ENCODE measurements at places on chromosomes 16 and 17. TPM values are rescaled to one million over a fixed set of nuclear protein-coding genes. Genes with fewer than 3 reads are reported as not detected.

HOXB4 gene
- 3.3 TPM for total RNA-seq

CLEC10A gene
- not detected for total RNA-seq

SLC12A3 gene
- not detected for total RNA-seq

GRCh38 chr17:2580661-2581060 is 12.8 kb upstream of the PAFAH1B1 start:
- no peak overlapping the region for H3K27ac ChIP-seq
- no peak for DNase-seq
- no peak overlapping the region for H3K4me3 ChIP-seq
- no peaks in the 10 kb centered on the region for H3K4me1 ChIP-seq
- H3K27me3 ChIP-seq: no peaks in the 10 kb centered on the region
- no peaks in the 10 kb centered on the region for H3K36me3 ChIP-seq

DNA sequence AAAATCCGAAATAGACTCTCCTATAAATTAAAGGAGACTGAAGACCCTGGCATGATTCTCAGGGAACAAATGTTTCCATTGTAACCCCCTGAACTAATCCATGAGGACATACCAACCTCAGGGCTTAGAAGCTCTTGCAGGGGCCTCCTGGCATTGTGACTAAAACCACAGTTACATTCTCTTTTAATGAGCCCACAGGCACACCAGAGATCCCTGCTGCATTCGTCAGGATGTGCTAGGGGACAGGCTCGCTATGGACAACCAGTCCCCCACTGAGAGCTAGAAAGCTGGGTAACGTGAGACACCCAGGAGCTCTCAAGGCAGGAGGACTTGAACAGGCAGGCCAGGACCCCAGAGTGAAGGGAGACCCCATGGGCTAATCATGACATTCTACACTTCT is 140.6 kb upstream of the TNRC6C start:
- H3K4me1 ChIP-seq: no peaks in the 10 kb centered on the region
- no peak overlapping the region for H3K27ac ChIP-seq
- H3K27me3 ChIP-seq: no peaks in the 10 kb centered on the region
- H3K36me3 ChIP-seq: no peaks in the 10 kb centered on the region
- DNase-seq: no peak

DNA sequence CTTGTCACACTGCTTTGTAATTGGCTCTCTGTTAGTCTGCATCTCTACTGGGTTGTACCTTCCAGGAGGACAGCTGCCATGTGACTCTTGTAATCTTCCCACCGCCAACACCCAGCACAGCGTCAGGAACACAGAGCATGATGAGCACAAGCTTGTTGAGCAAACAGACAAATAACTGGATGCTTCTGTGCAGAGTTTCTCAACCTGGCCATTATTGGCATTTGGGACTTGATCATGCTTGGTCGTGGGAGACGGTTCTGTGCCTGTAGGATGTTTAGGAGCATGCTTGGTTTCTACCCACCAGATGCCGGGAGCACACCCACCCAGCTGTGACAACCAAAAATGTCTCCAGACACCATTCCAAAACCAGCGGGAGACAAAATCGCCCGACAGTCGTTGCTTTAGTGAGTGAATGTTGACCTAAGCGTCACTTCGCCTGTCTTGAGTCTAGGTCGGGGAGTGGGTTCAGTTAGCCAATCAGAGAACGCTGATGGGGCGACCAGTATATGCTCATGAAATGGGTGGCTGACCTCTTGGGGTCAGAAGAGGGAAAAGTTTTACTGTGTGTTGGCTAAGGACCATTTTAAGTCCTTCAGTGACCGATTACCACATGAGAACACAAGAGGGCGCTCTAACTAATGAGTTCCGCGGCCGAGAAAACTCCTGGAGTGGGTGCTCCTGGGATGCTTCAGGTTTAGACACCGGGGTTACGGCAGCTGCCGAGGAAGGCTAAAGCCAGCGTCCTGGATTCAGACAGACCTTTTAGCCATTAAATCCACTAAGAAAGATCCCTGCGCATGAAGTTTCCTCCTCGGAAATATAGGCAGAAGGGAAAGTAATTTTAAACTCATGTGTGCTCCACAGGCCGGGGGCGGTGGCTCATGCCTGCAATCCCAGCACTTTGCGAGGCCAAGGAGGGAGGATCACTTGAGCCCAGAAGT is 57.8 kb upstream of the TEX2 start:
- H3K36me3 ChIP-seq: no peaks in the 10 kb centered on the region
- H3K4me3 ChIP-seq: peak overlapping the region; percentile 46
- H3K27ac ChIP-seq: no peak overlapping the region
- peaks cover 8% of the 10 kb centered on the region for H3K4me1 ChIP-seq
- peak; percentile 60 for DNase-seq

GRCh38 chr17:37608351-37609169 is 658 bp downstream of the SYNRG start:
- peaks cover 13% of the 10 kb centered on the region for H3K36me3 ChIP-seq
- H3K4me1 ChIP-seq: peaks cover 51% of the 10 kb centered on the region
- H3K27ac ChIP-seq: peak overlapping the region; percentile 97
- no peak for DNase-seq
- no peaks in the 10 kb centered on the region for H3K27me3 ChIP-seq

DNA sequence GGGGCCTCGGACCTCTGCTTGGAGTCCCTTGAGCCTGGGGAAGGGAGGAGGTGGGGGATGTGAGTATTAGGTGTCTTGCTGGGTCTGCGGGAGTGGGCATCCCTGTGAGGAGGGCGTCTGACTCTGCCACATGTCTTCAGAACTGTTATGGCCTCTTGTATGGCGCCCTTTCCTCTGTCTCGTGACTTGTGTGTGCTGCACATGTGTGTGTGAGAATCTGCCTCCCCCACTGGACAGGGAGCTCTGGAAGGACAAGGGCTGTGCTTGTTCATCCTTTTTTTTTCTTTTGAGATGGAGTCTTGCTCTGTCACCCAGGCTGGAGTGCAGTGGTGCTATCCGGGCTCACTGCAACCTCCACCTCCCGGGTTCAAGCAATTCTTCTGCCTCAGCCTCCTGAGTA is 33.4 kb downstream of the ARHGAP23 start:
- H3K4me1 ChIP-seq: no peaks in the 10 kb centered on the region
- DNase-seq: no peak
- peaks cover 9% of the 10 kb centered on the region for H3K27me3 ChIP-seq
- H3K36me3 ChIP-seq: no peaks in the 10 kb centered on the region
- H3K4me3 ChIP-seq: no peak overlapping the region

CA7 gene
- total RNA-seq: not detected

DNA sequence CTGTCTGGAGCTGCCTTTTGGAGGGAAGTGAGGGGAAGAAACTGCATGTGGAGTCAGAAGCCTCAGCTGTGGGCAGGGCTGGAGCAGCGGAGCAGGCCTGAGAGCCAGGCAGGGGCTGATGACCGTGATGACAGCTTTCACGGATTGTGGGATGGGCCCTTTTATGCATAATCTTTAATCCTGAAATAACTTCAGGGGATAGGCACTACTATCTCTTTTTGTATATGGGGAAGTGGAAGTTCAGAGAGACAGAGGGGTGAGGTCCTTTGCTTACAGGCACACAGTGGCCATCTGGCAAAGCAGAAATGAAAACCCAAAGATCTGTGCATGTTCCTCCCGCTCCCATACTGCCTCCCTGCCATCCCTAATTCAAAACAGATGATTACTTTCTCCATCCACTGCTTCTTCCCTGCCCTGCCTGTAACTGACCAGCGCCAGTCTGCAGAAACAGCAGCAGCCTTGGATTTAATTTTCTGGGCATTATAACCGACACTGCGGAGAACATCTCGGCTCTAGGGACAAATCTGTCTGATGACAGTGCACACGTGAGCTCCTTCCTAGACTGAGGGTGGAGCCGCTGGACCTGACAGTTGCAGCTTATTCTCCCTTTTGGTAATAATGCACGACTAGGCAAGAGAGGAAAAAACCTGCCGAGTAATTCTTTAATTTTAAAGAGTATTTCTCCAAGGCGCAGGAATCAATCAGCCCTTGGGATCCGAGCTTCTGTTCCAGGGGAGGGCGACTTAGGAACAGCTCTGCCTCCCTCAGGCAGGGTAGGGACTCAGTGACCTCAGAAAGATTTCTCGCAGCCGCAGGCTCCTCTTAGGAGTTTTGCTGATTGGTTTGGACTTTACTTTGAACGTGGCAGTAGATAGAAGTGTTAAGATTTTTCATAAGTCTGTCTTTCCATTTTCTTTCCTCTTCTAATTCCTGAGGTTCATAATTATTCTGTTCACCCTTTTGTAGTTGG is 95.4 kb downstream of the UTP18 start:
- H3K27ac ChIP-seq: no peak overlapping the region
- peaks cover 12% of the 10 kb centered on the region for H3K27me3 ChIP-seq
- no peak for DNase-seq
- no peaks in the 10 kb centered on the region for H3K36me3 ChIP-seq
- no peak overlapping the region for H3K4me3 ChIP-seq

Measured in activated T-cell treated with anti-CD3 and anti-CD28 coated beads, Interleukin-2, amount 50 U/mL, for 72 hours (primary cell).